Prostate gland (tissue), 2 donors: ENCODE measurements at places on chromosomes 4 and X. TPM values are rescaled to one million over a fixed set of nuclear protein-coding genes. Genes with fewer than 3 reads are reported as not detected.

DNA sequence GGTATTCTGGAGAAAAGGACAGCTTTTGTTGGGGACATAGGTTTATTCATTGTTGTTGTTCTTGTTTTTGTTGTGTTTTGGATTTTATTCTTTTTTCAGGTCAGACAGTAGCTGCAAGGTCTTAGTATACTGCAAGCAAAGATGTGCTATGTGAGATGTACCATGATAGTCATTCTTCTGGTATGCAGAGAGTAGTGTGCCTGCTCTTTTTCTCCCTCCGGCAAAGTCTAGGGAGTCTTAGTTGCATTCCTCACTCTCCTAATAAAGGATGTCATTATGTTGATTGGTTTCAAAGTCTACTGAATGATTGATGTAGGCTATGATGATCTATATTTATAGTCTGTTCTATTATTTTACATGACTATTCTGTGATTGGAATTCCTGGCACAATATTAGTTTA, 119.9 kb upstream of the POF1B start:
- H3K36me3 ChIP-seq, result no peaks in the 10 kb centered on the region
- no peak for DNase-seq
- no peaks in the 10 kb centered on the region for H3K4me1 ChIP-seq
- H3K27ac ChIP-seq, result no peak overlapping the region
- no peak overlapping the region for H3K4me3 ChIP-seq

Gene CRMP1
- 6.0 TPM for total RNA-seq

- H3K36me3 ChIP-seq, result no peaks in the 10 kb centered on the region
- H3K4me1 ChIP-seq, result no peaks in the 10 kb centered on the region
- DNase-seq, result no peak
- no peak overlapping the region for H3K4me3 ChIP-seq
- H3K27ac ChIP-seq, result no peak overlapping the region
- H3K27me3 ChIP-seq, result no peaks in the 10 kb centered on the region
Measured at GRCh38 chrX:135295238-135295943, 13.9 kb upstream of the ETDC start.

Gene SYNPO2
- total RNA-seq, result 181 TPM

- H3K4me3 ChIP-seq, result no peak overlapping the region
- H3K4me1 ChIP-seq, result no peaks in the 10 kb centered on the region
- H3K36me3 ChIP-seq, result no peaks in the 10 kb centered on the region
- no peak overlapping the region for H3K27ac ChIP-seq
- DNase-seq, result no peak
- H3K27me3 ChIP-seq, result no peaks in the 10 kb centered on the region
Measured at GRCh38 chr4:149353241-149353640, 462.4 kb downstream of the IQCM start.

DNA sequence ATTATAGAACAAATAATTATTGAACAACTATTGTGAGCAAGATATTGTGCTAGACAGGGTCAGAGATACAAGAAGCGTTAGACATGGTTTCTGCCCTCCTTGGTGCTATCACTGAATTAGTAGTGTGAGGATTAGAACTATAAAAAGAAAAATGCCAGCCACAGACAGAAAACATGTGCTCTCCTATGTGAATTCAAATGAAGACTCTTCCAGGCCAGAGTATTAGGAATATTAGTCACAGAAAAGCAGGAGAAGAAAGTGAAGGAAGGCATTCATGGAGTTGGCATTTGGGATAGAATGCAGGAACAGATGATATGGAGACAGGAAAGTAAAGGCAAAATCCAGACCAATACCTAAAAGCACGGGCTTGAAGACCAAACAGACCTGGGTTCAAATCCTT, 179.6 kb upstream of the TENM3 start:
- no peak for DNase-seq
- no peaks in the 10 kb centered on the region for H3K27me3 ChIP-seq
- no peaks in the 10 kb centered on the region for H3K4me1 ChIP-seq
- H3K27ac ChIP-seq, result no peak overlapping the region

- no peak for DNase-seq
- no peak overlapping the region for H3K27ac ChIP-seq
- H3K27me3 ChIP-seq, result no peaks in the 10 kb centered on the region
Measured at GRCh38 chr4:101098666-101099400, 248.5 kb downstream of the PPP3CA start.

DNA sequence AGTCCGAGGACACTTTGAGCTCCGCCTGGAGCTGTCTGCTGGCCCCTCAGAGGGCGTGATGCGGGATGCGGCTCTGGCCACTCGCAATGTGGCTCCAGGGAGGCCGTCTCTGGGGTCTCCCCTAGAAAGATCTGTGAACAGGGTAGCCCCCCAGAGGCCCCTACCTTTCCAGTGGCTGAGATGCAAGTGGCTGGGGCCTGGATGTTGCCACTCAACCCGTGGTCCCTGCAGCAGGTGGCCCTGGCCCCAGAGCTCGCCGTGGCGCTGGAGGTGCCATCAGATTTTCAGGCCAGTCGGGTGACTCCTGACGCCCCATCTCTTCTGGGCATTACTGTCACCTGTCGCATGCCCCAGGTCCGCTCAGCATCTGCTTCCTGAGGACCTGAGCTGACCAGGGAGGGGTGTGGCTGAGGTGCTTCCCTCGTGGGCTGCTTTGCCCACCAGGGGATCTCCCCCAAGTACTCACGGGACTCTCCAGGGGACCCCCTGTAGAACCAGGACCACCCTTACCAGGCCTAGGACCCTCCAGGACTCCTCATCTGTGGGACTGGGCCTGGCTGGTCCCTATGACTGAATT, 102.1 kb upstream of the LRPAP1 start:
- H3K4me1 ChIP-seq, result peaks cover 7% of the 10 kb centered on the region
- no peak overlapping the region for H3K4me3 ChIP-seq
- peaks cover 3% of the 10 kb centered on the region for H3K27me3 ChIP-seq
- DNase-seq, result no peak
- no peaks in the 10 kb centered on the region for H3K36me3 ChIP-seq

DNA sequence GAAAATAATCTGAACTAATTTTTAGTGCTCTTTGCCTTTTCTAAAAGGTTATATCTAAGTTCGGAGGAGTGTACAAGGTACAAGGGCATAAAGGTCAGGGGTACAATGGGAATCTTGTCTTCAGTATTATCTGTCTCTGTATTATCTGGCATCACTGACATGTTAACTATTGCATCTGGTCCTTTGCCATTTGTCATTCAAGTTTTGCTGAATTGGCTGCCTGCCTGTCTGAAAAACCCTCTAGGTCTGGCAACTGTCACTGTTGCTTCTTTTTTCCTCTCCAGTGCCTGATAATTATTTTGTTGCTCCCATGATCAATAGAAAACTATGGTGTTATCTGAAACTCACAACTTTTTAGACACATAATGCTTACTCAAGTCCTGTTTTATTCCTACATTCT, 112.5 kb upstream of the STK26 start:
- H3K36me3 ChIP-seq, result no peaks in the 10 kb centered on the region
- H3K4me3 ChIP-seq, result no peak overlapping the region
- no peaks in the 10 kb centered on the region for H3K27me3 ChIP-seq
- DNase-seq, result no peak
- H3K27ac ChIP-seq, result no peak overlapping the region

Gene IL15
- 2.0 TPM for total RNA-seq

GRCh38 chr4:122584519-122584918, 36.3 kb downstream of the IL21 start:
- H3K27me3 ChIP-seq, result no peaks in the 10 kb centered on the region
- H3K36me3 ChIP-seq, result no peaks in the 10 kb centered on the region
- no peak overlapping the region for H3K4me3 ChIP-seq
- H3K4me1 ChIP-seq, result no peaks in the 10 kb centered on the region
- no peak for DNase-seq

Gene APOO
- 17.3 TPM for total RNA-seq

Gene ARSD
- 52.1 TPM for total RNA-seq

DNA sequence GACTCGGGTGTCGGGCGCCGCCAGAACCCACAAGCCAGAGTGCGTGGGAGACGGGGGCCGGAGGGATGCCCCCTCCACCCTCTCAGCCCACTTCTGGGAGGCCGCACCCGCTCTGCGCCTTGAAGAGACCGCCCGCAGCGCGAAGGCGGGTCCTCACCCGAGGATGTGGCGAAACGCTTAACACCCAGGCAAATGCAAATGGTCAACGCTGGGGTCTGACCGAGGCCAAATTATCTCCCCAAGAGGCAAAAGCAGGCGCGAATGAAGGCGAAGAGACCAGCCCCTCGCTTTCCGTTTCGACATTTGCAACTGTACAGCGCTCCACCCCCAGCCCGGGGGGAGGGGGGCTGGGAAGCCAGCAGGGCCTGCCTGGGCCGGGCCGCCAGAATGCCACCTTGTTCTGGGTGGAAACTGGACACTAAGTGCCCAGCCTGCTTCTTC, 137.7 kb upstream of the ZIC3 start:
- DNase-seq, result no peak
- peaks cover 2% of the 10 kb centered on the region for H3K27me3 ChIP-seq
- no peaks in the 10 kb centered on the region for H3K36me3 ChIP-seq
- H3K4me3 ChIP-seq, result peak overlapping the region; percentile 19

Gene CFAP47
- 0.32 TPM for total RNA-seq

DNA sequence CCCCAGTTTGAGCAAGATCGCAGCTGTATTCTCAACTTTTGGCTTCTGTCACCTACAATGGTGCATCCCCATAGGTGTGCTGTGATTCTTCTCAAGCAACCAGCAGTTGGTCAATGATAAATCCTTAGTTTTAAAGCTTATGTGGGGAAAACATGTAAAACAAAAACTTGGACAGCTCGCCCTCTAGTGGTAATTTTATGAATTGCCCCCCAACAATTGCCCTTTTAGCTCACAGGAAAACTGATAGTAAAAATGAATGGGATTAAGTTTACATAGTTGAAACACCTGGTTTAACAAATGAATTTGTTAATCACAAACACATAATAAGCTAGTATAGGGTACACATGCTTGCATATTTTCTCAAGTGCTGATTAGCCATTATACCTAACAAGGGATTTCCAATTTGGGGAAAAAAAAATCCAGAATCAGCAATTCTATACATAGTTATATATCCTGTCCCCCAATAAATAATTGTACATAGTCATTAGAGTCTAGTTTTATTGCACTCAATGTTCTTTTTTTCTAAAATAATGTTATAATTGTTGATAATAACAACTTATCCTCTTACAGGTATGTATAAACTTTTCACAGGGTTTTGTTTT, 30.1 kb downstream of the TEX13A start:
- no peaks in the 10 kb centered on the region for H3K4me1 ChIP-seq
- H3K27me3 ChIP-seq, result no peaks in the 10 kb centered on the region
- peak; percentile 5 for DNase-seq
- H3K36me3 ChIP-seq, result no peaks in the 10 kb centered on the region
- no peak overlapping the region for H3K27ac ChIP-seq
- H3K4me3 ChIP-seq, result no peak overlapping the region

DNA sequence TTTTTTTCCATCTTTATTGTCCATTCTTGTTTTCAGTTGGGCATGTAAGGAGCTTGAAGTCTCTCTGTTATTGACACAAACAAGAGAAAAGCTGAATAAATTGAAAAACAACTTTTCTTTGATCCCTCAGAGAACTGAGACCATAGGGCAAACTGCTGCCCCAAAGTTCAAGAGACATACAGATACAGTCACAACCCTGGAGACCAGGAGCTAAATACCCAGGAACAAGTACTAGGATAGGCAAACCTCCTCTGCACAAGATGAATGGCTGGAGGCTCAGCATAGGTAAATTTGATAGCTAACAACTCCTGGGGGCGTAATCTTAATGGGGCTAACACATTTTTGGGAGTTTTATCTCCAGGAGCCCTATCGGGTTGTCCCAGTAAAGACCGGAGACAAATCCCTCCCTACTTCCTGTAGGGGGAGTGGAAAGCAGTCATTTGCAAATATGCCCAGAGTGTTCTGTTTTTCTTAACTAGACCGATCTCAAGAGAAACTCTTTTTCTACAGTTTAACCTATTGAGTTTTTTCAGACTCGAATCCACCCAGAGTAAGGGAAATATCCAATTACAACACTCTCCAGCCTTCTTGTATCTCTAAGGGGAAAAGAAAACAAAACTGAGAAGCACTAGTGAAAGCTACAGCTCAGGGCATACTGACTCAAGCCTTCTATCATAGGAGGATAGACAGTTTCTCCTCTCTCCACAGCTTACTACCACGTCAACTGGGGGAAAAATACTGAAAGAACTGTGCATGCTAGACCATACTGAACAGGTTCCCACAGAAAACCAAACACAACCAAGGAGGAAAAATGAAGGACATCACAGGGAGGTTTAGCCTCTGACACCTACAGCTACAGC, 23.1 kb downstream of the MAGEA8 start:
- no peak overlapping the region for H3K4me3 ChIP-seq
- H3K36me3 ChIP-seq, result no peaks in the 10 kb centered on the region

DNA sequence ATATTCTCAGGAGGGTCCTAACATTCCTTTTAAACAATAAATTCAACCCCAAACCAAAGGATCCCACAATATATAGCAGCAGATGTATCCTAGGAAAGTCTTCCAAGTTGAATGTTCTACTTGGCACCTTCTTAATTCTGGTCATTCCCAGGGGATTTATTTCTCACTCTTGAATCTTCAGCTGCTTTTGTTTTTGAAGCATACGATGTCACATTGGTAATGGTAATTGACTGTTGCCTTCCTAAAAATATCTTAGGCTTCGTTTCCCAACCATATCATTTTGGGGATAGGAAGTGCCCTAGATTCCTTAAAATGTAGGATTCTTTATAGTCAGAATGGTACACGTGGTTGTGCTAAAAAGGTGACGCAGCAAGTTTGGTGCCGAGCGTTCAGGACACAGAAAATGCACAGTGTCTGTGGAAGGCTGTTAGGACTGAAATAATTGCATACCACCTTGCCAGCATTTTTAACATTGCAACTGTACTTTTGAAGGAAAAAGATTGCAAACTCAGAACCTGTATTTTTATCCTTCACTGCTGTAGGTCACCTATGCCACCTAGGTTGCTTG, 8.1 kb downstream of the SNX25 start:
- no peak overlapping the region for H3K27ac ChIP-seq
- H3K36me3 ChIP-seq, result no peaks in the 10 kb centered on the region
- no peaks in the 10 kb centered on the region for H3K27me3 ChIP-seq
- no peak overlapping the region for H3K4me3 ChIP-seq
- DNase-seq, result no peak

GRCh38 chr4:166153548-166153947, 280.5 kb downstream of the TLL1 start:
- H3K4me1 ChIP-seq, result no peaks in the 10 kb centered on the region
- H3K4me3 ChIP-seq, result no peak overlapping the region
- DNase-seq, result no peak
- no peak overlapping the region for H3K27ac ChIP-seq

Gene CSAG1
- not detected for total RNA-seq

Gene DTHD1
- total RNA-seq, result 0.91 TPM
